ENCODE measurements at places on chromosomes 7 and 10.

- no peaks in the 10 kb centered on the region for H3K27me3 ChIP-seq
- no peaks in the 10 kb centered on the region for H3K36me3 ChIP-seq
- no peak overlapping the region for H3K27ac ChIP-seq
- H3K4me3 ChIP-seq, result no peak overlapping the region
Measured at GRCh38 chr7:26212921-26213718, 11.6 kb downstream of the CBX3 start.

GRCh38 chr7:50660830-50661175 is 95.6 kb upstream of the DDC start:
- DNase-seq, result no peak
- peaks cover 9% of the 10 kb centered on the region for H3K27me3 ChIP-seq

DNA sequence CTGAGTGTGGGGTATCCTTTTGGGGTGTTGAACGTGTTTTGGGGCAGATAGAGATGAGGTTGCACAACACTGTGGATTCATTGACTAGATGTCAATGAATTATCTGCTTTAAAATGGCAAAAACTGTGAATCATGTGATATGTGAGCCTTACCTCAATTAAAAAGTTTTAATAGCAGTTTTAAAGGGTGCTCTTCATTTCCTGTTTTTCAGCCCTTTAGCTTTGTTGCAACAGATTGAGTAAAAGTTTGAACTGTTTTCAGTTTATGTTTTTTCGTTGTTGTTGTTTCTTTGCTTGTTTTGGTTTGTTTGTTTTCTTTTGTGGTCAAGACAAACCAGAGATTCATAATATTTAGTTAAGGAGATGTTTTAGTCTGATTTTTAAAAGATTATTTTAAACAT is 9.4 kb downstream of the TAS2R41 start:
- H3K36me3 ChIP-seq, result peaks cover 2% of the 10 kb centered on the region
- H3K4me3 ChIP-seq, result no peak overlapping the region
- peaks cover 9% of the 10 kb centered on the region for H3K4me1 ChIP-seq
- H3K27me3 ChIP-seq, result peaks cover 7% of the 10 kb centered on the region
- no peak overlapping the region for H3K27ac ChIP-seq

GRCh38 chr7:7639421-7639820 is 1.1 kb upstream of the UMAD1 start:
- DNase-seq, result no peak
- H3K27ac ChIP-seq, result peak overlapping the region; percentile 99
- no peaks in the 10 kb centered on the region for H3K27me3 ChIP-seq
- H3K4me3 ChIP-seq, result peak overlapping the region; percentile 96

GRCh38 chr10:19833170-19833824 is 17.1 kb downstream of the PLXDC2 start:
- H3K27me3 ChIP-seq, result no peaks in the 10 kb centered on the region
- no peak overlapping the region for H3K27ac ChIP-seq
- no peaks in the 10 kb centered on the region for H3K36me3 ChIP-seq

DNA sequence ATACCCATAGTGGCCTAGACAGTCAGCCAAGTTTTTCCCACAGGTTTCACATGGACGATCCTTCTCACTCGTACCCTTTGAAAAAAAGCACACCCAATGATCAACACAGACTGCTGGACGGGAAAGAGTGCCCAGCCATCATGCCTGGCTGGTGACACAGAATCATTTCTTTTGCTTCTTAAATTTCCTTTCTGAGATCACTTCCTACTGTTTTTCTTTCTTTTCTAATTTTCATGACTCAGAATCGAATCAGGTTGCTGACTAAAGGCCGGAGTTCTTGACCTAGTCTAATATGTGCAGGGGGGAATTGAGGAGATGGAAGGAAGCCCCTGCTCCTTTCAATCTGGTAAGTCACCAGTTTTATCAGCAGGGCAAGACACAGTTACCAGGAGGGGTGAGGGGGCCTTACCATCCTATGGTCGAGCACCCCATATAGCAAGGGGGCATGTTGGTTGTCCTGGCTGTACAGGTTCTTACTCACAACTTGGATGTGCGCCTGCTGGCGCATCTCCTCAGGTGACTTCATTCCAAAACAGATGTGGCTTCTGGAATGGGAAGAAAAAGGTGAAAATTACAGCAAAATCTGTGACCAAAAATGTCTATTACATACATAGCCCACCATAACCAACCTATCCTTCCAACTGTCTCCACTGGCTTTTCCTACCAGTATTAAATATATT is 3.5 kb downstream of the POLR3A start:
- H3K27me3 ChIP-seq, result no peaks in the 10 kb centered on the region
- H3K4me1 ChIP-seq, result peaks cover 28% of the 10 kb centered on the region
- no peak for DNase-seq
- peak overlapping the region; percentile 41 for H3K27ac ChIP-seq
- H3K4me3 ChIP-seq, result no peak overlapping the region

DNA sequence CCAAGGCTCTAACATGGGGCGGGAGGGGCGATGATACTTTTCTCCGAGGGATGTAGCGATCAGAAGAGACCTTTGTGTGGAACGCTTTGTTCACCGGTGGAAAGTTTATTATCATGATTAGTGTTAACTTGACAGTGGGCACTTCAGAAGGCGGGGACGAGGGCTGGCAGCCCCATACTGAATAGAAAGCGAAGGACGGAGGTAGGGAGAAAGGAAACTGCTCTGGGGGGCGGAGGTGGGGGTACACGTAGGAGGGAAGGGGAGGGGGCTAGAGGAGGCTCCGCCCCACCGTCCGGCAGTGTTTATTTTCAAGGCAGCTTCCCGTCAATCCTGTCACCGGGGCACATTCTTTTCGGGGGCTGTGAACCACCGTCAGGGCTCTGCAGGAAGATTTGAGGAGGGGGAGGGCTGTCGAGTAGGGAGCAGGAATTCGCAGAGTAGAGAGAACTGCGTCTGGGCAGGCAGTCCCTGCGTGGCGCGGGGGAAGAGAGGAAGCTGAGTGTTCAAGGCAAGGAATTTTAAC is 9.4 kb upstream of the NKX2-3 start:
- peak overlapping the region; percentile 68 for H3K4me3 ChIP-seq
- peaks cover 83% of the 10 kb centered on the region for H3K27me3 ChIP-seq
- H3K4me1 ChIP-seq, result peaks cover 6% of the 10 kb centered on the region
- no peak overlapping the region for H3K27ac ChIP-seq

- peaks cover 2% of the 10 kb centered on the region for H3K36me3 ChIP-seq
- H3K27me3 ChIP-seq, result peaks cover 49% of the 10 kb centered on the region
- H3K27ac ChIP-seq, result no peak overlapping the region
- DNase-seq, result no peak
- H3K4me3 ChIP-seq, result no peak overlapping the region
Measured at GRCh38 chr10:2964632-2965296, 102.6 kb upstream of the PFKP start.

DNA sequence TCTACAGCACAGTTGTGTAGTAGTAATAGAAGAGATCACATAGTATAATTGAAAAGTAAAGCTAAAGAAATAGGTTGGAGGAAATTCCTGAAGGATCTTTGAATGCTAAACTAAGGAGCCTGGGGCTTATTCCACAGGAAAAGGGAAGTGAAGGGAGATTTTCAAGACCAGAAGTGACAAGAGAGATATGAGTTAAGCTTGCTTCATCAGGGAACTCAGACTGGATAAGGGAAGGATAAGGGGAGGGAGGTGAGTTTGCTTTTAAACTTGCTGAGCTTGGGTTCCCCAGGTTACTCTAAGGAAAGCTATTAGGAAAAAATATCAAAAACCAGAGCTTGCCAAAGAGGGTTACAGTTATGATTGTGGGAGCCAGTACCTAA is 182.4 kb downstream of the RAPGEF5 start:
- peak overlapping the region; percentile 74 for H3K27ac ChIP-seq
- H3K4me1 ChIP-seq, result peaks cover 9% of the 10 kb centered on the region
- H3K36me3 ChIP-seq, result no peaks in the 10 kb centered on the region
- no peak for DNase-seq
- H3K4me3 ChIP-seq, result no peak overlapping the region
- H3K27me3 ChIP-seq, result peaks cover 29% of the 10 kb centered on the region

GRCh38 chr7:52017802-52018679 is 701.4 kb upstream of the COBL start:
- H3K4me1 ChIP-seq, result no peaks in the 10 kb centered on the region
- no peak overlapping the region for H3K27ac ChIP-seq
- H3K36me3 ChIP-seq, result no peaks in the 10 kb centered on the region
- no peak overlapping the region for H3K4me3 ChIP-seq
- H3K27me3 ChIP-seq, result no peaks in the 10 kb centered on the region
- no peak for DNase-seq

- no peaks in the 10 kb centered on the region for H3K27me3 ChIP-seq
- H3K36me3 ChIP-seq, result peaks cover 2% of the 10 kb centered on the region
- peak overlapping the region; percentile 80 for H3K27ac ChIP-seq
Measured at GRCh38 chr10:6406220-6407033, 173.6 kb downstream of the PRKCQ start.

GRCh38 chr10:122486406-122487080 is 25.2 kb downstream of the HTRA1 start:
- DNase-seq, result no peak
- no peak overlapping the region for H3K4me3 ChIP-seq
- H3K27ac ChIP-seq, result no peak overlapping the region

DNA sequence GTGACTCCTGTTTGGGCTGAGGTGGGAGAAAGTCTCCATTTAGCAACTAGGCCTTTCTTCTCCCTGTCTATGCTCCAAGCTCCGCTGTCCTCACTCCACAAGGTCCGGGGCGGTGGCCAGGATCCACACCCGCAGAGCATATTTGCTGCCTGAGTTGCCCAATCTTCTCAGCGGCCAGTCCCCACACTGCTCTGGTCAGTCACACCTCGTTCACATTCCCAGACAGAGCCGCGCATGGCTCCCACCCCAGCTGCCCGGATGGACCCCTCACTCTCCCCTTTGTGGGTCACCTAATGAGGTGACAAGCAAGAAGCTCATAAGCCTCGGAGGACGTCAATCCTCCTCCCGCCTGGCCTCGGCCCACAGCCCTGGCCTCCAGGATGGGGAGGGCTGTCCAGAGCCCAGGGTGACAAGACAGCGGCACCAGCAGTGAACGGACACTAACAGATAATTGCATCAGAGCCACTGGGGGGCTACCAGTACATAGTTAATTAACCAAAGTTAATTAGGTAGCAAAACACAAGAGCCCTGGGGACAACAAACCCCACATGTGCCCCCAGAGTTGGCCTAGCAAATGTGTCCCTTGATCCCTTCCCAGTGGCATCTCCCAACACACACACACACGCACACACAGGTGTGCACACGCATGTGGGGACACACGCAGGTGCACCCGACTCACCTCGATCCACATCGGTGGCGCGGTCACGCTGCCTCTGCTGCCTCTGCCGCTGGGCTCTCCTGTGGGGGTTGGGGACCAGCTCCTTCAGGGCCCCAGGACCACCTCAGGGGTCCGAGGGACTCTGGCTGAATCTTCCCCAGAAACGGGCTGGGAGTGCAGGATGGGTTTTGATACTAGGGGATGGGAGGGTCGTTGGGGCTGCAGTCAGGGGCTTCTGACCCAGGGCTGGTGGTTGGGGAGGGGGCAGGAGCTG is 11.8 kb downstream of the EPHA1 start:
- H3K4me3 ChIP-seq, result no peak overlapping the region
- H3K4me1 ChIP-seq, result peaks cover 18% of the 10 kb centered on the region
- no peaks in the 10 kb centered on the region for H3K27me3 ChIP-seq
- H3K36me3 ChIP-seq, result peaks cover 12% of the 10 kb centered on the region

- H3K36me3 ChIP-seq, result no peaks in the 10 kb centered on the region
- no peak overlapping the region for H3K4me3 ChIP-seq
- peaks cover 2% of the 10 kb centered on the region for H3K4me1 ChIP-seq
- H3K27ac ChIP-seq, result no peak overlapping the region
- H3K27me3 ChIP-seq, result peaks cover 5% of the 10 kb centered on the region
- no peak for DNase-seq
Measured at GRCh38 chr10:113329121-113329596, 223.7 kb upstream of the HABP2 start.

DNA sequence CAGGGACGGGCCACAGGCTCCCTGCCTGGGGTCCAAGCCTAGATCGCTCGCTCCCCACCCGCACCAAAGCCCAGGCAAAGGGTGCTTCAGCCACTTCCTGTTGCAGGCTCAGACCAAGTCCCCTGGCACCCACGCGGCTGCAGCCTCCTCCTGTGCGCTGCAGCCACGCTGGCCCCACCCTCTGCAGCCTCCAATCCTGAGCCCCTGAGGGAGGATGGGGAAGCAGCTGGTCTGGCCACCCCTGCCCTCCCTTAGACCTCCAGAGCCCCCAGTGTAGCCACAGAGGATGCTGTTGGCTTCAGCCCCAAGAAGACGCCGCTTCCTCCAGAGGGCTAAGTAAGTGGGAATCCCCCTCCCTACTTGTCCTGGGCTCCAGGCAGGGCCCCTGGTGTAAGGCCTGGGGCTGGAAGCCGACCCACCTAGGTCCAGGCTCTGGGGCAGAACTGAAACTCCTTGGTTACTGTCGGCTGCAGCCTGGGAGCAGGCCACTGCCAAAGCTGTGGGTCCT is 9.4 kb downstream of the LIMK1 start:
- no peak overlapping the region for H3K4me3 ChIP-seq
- no peaks in the 10 kb centered on the region for H3K27me3 ChIP-seq
- no peaks in the 10 kb centered on the region for H3K36me3 ChIP-seq
- peaks cover 16% of the 10 kb centered on the region for H3K4me1 ChIP-seq
- H3K27ac ChIP-seq, result peak overlapping the region; percentile 88
- no peak for DNase-seq

DNA sequence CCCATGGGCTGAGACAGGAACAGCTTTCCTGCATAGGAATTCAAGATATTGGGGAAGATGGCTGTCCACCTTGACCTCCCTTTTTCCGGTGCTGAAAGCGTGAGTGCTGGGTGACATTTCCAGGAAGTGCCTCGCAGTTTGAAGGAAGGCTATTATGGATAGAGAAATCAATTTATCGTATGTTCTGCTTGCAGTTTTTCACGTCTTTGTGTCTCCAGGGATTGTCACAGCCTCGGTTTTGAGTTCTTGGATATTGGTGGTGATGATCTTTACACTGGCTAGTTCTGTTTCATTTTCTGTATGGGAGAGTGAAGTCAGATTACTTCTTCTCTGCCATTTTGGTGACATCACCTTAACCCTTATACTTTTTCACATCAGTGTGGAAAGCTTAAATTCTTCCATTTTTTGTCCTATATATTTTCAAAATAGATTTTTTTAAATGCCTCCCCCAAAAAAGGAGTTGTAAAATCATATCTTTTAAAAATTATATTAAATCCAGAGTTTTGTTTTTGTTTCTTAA is 102.5 kb upstream of the APBB1IP start:
- peaks cover 9% of the 10 kb centered on the region for H3K27me3 ChIP-seq
- H3K27ac ChIP-seq, result no peak overlapping the region
- DNase-seq, result no peak

- no peaks in the 10 kb centered on the region for H3K27me3 ChIP-seq
- DNase-seq, result no peak
- H3K4me1 ChIP-seq, result peaks cover 6% of the 10 kb centered on the region
- H3K36me3 ChIP-seq, result peaks cover 5% of the 10 kb centered on the region
- H3K4me3 ChIP-seq, result no peak overlapping the region
Measured at GRCh38 chr10:49518982-49519578, 19.8 kb downstream of the ERCC6 start.

- no peaks in the 10 kb centered on the region for H3K27me3 ChIP-seq
- H3K4me3 ChIP-seq, result peak overlapping the region; percentile 87
- H3K36me3 ChIP-seq, result no peaks in the 10 kb centered on the region
- peak; percentile 37 for DNase-seq
- peak overlapping the region; percentile 80 for H3K27ac ChIP-seq
- peaks cover 37% of the 10 kb centered on the region for H3K4me1 ChIP-seq
Measured at GRCh38 chr10:79241990-79242619, 105.2 kb upstream of the PPIF start.
